Endodermal cell (in vitro differentiated cells): ENCODE measurements at places on chromosomes 12 and 14. TPM values are rescaled to one million over a fixed set of nuclear protein-coding genes. Genes with fewer than 3 reads are reported as not detected.

- peak; percentile 94 for DNase-seq
Measured at GRCh38 chr12:103548622-103549601, 38.2 kb upstream of the STAB2 start.

DNA sequence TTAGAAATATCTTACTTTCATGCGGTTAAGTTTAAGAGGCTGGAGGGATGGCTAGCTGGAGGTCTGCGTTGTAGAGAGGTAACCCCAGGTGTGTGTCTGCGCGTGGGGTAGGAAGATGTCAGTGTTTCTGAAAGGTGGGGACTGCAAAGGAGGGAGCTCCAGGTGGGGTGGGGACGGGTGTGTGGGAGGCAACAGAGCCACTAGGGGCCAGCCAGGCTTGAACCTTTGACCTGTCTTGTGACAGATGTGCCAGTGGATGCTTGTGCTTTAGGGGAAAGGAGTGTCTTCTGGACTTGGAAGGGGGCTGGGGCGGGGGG, 841 bp downstream of the GLI1 start:
- DNase-seq = no peak

DNA sequence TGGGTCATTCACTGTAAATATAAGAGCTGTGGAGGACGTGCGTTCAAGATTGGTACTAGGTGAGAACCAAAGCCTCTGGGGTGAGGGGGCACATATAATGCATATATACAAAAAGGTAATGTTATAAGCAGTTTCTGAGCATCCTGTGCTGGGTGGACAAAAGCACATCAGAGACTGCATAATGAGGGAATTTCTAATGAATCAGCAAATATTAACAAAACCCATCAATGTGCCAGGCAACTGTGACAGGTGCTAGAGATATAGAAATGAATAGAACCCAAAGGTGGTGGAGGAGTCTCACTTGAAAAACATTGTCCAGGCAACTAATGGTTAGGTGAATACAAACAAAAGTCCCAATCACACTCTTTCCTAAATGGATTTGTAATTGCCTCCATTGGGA, 74.7 kb downstream of the GPR65 start:
- no peak for DNase-seq

DNA sequence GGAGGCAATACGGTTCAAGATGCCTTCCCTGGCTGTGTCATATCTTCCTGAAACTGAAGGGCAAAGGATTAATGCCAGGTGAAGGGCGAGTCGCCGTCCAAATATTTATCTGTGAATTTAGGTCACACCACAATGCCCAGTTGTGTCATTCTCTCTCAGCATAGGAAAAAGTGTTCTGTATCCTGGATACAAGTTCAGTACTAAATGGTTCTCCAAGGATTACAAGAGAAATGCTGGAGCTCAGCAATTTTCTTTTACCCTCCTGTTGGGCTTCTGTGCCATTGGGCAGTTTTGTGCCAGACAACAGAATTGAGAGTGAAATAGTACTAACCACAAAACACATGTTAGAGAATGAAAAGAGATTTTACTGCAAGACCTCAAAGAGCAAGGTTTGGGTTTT, 493.9 kb downstream of the EGLN3 start:
- DNase-seq = no peak

- no peak for DNase-seq
Measured at GRCh38 chr14:29536886-29537511, 390.6 kb downstream of the PRKD1 start.

DNA sequence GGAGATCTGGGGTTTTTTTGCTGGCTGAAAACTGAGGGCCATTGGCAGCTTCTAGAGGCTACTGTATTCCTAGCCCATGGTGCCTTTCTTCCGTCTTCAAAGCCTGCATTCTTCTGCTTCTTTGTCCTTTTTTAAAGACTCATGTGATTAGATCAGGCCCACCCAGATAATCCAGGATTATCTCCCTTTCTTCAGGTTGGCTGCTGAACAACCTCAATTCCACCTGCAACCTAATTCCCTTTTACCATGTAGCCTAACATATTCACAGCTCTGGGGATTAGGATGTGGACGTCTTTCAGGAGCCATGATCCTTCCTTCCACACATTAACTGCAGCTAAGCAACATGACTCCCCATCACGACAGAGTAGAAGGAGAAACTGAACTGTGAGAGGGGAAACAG, 985.5 kb downstream of the DIO2 start:
- DNase-seq = no peak

DNA sequence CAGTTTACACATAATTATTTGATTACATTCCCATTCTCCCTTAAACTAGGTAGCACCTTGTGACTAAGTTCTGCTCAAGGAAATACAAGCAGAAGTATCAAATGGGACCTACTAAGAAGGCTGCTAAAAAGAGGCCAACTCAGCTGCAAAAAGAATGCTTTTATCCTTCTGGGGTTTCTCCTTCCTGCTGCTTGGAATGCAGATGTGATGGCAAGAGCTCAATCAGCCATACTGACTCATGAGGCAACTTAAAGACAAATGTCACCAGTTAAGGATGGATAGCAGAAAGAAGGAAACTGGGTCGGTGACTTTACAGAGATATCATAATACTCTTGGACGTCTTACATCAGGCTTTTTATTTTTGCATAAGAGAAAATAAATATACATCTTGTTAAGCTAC, 38.0 kb upstream of the RAP1B start:
- DNase-seq = no peak

Gene RFLNA
- total RNA-seq = 2.0 and 2.1 TPM in 2 replicates

DNA sequence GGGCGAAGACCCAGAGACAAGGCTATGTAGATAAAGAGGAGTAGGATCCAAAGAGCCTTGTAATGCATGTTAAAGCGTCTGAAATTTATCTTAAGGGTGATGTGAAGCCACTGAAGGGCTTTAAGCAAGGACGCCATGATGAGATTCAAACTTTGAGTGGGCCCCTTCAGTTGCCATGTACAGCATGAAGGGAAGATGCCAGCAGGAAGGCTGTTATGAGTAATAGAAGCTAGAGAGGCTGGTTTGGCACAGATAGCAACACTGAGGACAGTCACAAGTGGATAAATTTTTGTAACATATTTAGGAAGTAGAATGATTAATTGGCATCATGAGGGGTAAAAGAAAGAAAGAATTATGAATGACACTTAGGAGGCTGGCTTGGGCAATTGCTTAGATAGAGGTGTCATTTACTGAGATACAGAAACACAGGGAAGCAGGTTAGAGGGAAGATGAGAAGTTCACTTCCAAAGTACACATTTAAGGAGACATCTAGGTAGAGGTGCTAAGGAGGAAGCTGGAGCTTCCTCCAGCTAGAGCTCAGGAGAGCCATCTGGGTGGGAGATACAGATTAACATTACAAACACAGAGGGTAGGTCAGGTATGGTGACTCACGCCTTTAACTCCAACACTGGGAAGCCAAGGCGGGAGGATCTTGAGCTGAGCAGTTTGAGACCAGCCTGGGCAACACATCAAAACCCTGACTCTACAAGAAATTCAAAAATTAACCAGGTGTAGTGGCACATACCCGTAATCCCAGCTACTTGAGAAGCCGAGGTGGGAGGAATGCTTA, 13.7 kb downstream of the ATG2B start:
- DNase-seq = peak; percentile 77

DNA sequence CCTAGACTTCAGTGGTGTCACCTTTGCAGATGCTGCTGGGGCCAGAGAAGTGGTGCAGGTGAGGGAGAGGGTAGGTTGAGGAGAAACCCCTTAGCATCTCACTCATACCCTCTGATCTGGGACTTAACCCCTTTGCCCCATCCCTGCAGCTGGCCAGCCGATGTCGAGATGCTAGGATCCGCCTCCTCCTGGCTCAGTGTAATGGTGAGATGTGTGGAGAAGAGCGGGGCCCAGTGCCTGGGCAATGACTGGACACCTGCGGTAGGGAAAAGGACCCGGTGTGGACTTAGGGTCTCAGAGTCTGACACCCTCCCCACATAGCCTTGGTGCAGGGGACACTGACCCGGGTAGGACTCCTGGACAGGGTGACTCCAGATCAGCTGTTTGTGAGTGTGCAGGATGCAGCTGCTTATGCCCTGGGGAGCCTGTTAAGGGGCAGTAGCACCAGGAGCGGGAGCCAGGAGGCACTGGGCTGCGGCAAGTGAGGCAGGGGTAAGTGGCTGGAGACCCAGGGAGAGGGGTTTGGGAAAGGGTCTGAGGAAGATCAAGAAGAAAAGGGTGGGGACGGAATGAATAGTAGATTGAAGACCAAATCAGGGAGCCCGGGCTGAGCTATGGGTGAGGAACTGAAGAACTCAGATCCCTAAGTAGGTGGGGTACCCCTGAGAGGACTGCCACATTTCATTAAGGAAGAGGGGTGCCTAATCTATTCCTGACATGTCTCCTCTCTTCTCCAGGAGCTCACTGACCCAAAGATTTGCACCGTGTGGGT, 7.6 kb downstream of the B4GALNT1 start:
- peak; percentile 42 for DNase-seq

DNA sequence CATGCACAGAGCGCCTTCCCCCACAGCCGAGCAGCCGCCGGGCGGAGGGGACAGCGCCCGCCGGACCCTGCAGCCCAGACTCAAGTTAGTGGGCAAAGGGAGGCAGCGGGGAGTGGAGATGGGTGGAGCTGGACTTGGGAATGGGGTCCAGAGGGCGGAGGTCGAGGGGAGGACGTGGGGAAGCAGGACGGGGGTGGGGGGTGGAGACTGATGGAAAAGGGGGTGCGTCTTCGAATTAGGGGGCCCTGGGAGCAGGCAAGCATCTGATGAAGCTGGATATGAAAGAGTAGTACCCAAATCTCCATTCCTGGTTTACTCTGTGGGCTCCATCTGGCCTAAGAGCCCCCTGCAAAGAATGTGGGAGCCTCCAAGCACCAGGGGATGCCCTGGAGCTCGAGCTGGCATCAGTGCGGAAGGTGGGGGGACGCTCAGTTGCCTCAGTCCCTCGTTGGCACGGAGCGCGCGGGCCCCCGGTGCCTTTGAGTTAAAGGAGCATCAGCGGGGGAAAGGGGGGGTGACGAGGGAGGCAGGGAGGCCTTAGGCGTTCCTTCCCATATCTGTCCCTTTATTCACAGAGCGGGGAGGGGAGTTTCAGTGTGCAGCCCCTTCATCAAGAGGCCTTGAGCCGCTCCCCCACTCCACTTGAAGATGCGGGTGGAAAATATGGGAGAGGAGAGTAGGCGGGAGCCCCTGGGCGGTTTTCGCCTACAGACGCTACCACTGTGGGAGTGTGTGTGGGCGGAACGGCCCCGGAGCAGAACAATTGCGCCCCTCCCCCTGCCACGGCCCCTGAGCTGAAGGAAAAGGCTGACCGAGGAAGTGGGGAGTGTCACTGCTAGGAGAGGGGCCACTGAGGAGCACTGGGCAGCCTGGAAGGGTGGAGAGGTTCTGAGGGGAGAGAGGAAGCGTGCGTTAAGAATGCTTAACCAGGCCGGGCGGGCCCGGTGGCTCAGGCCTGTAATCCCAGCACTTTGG, 644 bp downstream of the NAB2 start:
- peak; percentile 80 for DNase-seq

DNA sequence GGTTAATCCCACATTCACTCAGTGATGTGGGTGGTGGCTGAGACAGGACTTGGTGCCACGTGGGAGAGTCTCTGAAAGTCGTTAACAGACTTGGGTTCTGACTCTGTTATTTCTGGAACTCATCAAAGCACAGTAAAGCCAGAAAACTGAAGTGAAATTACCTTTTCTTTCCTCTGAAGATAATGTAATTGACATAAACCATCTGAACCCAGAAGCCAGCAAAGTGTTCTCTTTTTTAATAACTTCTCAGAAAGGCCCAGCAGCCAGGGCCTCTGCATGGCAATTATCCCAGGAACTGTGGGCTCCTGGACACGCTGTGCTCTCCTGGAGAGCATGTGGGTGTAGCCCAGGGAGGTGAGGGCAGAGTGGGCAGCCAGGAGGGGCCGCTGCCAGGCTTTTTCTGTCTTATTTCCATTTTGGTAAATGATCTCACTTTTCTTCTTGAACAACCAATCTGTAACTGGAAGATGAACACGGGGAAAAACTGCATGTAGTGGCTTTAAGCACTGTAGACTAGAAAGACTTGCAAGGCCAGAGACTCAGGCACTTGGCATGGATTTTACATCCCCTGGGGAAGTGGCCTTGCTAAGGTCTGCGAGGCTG, 444.1 kb upstream of the TMEM132C start:
- no peak for DNase-seq

Gene GALNT8
- 9.6 and 11.2 TPM in 2 replicates for total RNA-seq

GRCh38 chr14:40576880-40577478, 1029.7 kb upstream of the LRFN5 start:
- no peak for DNase-seq

Gene KRT5
- not detected in 3 replicates for total RNA-seq

- DNase-seq = no peak
Measured at GRCh38 chr12:25023808-25024207, 74.9 kb upstream of the BCAT1 start.

DNA sequence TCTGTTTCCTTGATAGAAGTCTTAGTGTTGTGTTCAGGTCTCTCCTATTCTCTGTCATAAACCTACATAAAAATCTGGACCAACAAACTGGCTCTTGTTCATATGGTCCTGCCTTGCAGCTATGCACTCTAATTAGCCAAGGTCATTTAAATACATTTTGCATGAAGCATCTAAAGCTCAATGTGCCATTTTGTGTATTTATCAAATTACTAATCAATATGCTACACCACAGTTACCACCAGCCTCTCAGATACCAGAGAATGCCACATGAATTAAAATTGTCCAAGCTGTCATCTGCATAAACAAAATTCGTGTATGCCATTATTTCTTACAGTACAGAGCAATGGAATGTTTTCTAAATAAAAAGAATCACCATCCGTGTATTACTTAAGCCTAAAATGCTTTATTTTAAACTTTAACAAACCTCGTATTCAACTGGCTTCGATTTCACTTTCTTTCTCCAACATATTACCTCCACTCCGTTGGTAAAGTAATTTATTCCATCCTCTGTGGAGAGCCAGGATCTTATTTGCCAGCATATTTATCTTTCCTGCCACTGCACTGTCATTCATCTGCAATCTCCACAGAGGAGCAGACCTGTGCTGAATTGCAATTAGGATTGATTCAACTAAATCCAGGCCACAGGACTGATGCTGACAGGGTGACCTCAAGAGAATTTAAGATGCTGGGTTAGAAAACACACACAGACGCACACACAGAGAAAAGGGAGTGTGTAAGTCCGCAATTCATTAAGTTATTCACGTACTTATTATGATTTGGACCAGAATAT, 284.1 kb upstream of the FOXG1 start:
- DNase-seq = no peak

Gene PMCH
- not detected in 3 replicates for total RNA-seq

- DNase-seq = no peak
Measured at GRCh38 chr12:531951-532585, 72.3 kb downstream of the B4GALNT3 start.

- DNase-seq = no peak
Measured at GRCh38 chr12:128928361-128928760, 75.1 kb downstream of the GLT1D1 start.

GRCh38 chr12:29574500-29574899, 77.0 kb upstream of the OVCH1 start:
- DNase-seq = no peak

Gene RIC8B
- 9.8 to 24.9 TPM (median 23.3 TPM) in 3 replicates for total RNA-seq

Gene KRT77
- total RNA-seq = not detected in 3 replicates

DNA sequence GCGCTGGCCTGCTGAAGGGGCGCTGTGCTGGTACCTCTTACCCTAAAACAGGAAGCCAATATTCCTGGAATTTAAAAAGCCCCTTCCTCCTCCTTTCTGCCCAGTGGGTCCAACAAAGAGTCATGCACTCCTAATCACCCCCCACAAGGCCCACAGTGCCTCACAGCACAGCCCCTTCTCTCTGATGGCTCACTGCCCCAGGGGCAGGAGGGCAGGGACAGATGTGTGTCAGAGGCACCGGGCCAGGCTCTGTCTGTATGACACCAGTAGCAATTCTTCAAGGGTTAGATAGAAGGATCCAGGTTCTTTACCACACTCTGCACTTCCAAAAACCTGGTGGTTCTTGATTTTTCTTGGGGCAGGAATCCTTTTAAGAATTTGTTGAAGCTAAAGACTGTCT, 8.9 kb downstream of the MYH6 start:
- no peak for DNase-seq

Gene GALC
- total RNA-seq = 27.8 and 31.8 TPM in 2 replicates

GRCh38 chr14:61380984-61381383, 59.6 kb downstream of the PRKCH start:
- no peak for DNase-seq
